Cerebellum (tissue), 4 donors: ENCODE measurements at places on chromosomes 16 and 17. TPM values are rescaled to one million over a fixed set of nuclear protein-coding genes. Genes with fewer than 3 reads are reported as not detected.
A peak's percentile ranks its signal among the peaks of the same experiment; 100 is the strongest.

ZNF423 gene
- 47.5 TPM for total RNA-seq

CMTM2 gene
- total RNA-seq, result not detected

SLC6A2 gene
- 2.4 TPM for total RNA-seq

GRCh38 chr17:57678393-57678792, 66.7 kb downstream of the CCDC182 start:
- DNase-seq, result no peak

SLC38A8 gene
- 0.45 TPM for total RNA-seq

DNA sequence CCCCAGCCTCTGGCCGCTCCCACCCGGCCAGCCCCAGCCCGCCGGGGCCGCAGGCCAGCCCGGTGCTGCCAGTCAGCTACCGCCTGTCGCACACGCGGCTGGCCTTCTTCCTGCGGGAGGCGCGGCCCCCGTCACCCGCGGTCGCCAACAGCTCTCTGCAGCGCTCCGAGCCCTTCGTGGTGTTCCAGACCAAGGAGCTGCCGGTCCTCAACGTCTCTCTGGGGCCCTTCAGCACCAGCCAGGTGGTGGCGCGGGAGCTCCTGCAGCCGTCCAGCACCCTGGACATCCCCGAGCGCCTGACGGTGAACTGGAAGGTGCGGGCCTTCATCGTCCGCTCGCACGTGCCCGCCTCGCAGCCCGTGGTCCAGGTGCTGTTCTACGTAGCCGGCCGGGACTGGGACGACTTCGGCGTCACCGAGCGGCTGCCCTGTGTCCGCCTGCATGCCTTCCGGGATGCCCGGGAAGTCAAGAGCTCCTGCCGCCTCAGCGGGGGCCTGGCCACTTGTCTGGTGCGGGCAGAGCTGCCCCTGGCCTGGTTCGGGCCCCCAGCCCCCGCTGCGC, 46.8 kb downstream of the TMEM132E start:
- DNase-seq, result no peak

DNA sequence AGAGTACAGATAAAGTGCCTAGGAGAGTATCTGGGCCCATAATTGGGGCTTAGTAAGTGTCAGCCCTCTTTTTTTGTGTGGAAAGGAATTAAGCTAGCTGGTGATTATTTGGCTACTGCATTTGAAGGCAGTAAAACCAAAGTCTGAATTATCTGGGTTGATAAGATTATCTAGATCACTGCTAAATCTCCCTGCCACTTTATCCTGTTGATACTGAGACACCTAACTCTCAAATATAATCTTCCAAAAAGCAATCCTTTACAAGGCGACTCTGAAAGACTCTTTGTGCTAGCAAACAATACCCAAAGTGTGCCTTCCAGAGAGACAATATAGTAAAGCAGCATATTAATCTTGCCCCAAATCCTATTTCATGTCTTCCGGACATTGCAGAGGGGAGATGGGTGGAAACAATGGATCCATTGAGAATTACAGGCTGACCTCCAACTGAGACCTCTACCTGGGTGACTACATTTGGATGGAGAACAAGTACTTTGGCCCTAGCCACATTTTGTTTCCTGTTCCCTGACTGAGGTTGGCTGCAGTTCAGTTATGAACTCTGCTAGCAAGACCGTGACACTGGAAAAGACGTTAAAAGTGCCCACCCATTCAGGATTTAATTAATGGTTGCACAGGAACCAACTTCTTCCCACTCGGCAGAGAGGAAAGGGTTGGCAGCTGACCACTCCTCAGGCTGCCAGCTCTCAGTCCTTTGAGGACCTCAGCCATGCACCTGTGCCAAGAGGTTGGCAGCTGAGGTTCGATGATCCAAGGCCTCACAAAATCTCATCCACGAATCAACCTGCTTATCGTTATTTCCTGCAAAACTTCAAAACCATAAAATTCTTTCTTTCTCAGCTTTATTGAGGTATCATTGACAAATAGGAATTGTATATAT, 72.6 kb downstream of the SYCE1L start:
- peak; percentile 69 for DNase-seq

GRCh38 chr17:78753316-78754250, 28.5 kb downstream of the CYTH1 start:
- DNase-seq, result no peak

DNA sequence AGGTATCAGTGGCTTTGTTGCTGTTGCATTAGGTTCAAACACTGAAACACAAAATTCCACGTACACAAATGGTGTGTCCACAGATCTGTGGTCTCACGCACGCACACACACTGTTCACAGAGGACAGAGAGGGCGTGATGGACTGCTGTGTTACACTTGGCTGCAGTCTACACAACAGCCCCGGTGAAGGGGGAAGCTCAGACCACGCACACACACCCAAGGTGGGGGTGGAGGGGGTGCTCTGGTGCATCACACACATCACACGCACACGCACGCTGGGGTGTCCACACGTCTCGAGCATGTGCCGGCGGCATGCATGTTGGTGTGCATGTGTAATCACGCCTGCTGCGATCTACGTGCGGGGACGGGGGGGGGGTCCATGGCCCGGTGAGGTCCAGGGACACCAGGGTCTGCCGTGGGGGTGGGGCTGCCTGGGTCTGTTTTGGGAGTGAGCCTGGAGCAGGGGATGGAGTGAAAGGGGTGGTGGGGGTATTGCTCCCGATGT, 7.3 kb downstream of the HSD3B7 start:
- no peak for DNase-seq

ACE gene
- total RNA-seq, result 7.3 TPM

CNGB1 gene
- 3.0 TPM for total RNA-seq

DNA sequence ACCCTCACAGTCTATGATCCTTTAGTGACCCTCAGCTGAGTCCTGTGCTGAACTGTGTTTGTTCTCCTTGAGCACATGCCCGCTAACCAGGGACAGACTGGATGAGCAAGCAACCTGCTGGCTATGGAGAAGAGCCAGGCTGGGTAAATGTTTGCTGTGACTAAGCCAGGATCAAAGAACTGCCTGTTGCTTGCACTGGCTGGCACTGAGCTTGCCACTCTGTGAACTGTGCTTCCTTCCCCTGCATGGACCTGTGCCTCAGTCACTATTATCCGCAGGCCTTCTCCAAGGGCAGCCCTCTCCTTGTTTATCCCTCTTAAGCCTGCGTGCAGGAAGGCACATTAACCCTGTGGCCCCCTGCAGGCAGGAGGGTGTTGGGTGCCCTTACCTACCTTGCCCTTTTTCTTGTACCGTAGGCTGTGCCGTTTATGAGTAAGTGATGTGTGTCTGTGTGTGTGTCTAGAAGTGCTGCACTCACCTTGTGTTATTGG, 7.4 kb downstream of the PNPO start:
- peak; percentile 81 for DNase-seq

- DNase-seq, result no peak
These were observed 21.2 kb upstream of the CCL1 start for GRCh38 chr17:34384271-34384670.

DNA sequence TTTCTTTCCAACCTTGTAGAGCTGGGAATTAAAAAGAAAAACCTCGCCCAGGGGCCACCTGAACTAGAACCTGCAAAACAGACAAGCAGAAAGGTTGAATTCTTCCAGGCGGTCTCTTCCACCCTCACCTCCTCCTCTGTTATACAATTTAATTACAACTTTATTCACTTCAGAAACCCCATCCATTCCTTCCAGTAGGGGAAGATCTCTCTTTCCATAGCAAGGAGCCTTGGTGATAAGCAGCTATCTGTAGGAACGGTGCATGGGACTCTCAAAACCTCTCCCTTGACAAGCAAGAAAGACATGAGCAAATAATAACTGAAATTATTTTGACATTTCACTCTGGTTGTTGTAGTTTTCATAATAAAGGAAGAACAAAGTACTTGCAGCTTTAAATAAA, 176.0 kb downstream of the RBFOX1 start:
- DNase-seq, result no peak

DNA sequence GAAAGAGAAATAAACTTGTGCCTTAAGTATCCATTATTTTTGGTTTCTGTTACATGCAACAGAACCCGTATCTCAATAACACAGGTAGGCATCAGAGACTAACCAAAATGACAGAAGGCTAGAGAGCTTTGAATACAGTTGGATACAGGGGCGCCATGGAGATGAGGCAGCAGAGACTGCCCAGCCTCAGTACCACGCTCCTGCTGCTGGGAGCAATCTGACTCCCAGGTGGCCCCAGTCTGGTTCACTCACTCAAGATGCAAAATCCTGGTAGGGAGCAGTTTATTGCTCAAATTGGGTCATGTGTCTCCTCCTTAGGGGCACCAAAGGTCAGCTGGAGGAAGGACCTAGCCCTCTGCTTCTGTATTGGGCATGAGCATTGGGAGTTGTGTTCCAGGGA, 218.9 kb downstream of the USP22 start:
- no peak for DNase-seq

DNA sequence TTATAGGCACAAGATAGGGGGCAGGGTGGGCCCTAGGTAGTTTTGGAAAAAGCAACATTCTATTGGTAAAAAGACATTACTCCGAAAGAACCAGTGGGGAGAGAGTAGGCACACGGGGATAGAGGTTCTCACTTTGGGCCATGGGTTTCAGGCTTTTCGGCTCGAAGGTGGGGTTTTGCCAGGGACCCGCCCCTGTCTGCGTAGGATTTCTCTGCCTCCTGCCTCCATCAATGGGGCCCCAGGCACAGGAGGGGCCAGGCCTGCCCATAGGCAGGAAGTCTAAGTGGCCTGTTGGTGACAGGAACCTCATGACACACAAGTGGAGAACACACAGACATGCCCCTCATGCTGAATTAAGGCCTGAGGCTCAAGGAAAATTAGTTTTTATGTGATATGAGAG, 57.5 kb downstream of the RNF213 start:
- no peak for DNase-seq

DNA sequence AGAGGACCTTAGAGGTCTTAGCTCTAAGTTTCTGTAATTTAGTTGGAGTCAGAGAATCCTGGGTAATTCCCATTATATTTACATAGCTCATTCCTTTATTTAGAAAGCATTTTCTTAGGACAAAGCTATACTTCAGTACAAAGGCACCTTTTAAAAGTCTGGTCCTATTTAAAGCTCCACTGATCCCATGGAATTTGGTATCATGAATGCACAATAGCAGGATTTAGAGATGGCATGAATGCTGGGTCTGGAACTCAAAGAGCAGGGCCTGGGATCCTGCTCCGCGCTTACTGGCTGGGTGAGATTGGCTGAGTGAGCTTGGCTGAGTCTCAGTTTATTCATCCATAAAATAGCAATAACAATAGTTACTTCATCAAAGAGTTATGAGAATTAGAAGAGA, 4.8 kb downstream of the KRT23 start:
- no peak for DNase-seq

DNA sequence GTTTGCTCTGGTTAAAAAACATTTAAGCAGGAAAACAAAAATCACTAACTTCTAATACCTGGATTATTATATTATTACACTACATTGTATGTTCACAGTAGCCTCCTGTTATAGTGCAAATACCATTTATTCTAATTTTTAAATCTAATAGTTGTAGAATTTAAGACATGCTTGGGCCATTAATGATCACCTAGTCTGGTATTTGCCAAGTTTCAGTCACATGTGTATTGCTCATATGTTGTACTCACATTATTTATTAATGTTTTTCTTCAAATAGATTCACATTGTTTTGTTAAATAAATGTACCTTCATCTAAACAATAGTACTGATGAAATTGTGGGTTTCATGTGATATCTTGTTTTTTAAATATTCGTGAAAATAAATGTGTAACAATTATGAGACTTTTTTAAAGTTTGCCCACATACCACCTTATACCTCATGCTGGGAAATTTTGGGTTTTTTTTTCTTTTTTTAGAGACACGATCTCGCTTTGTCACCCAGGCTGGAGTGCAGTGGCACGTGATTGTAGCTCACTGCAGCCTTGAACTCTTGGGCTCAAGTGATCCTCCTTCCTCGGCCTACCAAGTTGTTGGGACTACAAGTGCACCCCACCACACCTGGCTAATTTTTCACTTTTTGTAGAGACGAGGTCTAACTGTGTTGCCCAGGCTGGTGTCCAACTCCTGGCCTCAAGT, 5.9 kb downstream of the ZNF771 start:
- no peak for DNase-seq

CTRB2 gene
- total RNA-seq, result not detected

DNA sequence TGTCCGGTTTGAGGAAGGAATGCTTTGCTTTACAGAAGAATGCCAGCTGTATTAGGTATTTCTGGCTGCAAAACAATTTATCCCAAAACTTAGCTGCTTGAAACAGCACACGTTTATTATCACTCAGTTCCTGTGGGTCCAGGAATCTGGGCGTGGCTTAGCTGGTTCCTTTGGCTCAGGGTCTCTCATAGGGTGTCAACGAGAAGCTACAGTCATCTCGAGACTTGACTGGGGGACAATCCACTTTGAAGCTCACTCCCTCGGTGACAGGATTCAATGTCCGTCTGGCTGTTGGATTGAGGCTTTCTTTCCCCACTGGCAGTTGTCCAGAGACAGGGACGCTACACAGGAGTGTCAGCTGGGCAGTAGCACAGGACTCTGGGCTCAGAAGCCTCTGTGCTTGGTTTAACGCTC, 9.6 kb upstream of the RHBDF2 start:
- DNase-seq, result no peak

KRT16 gene
- not detected for total RNA-seq

- DNase-seq, result no peak
These were observed 445 bp downstream of the CIAO2B start for GRCh38 chr16:66933776-66934137.

DNA sequence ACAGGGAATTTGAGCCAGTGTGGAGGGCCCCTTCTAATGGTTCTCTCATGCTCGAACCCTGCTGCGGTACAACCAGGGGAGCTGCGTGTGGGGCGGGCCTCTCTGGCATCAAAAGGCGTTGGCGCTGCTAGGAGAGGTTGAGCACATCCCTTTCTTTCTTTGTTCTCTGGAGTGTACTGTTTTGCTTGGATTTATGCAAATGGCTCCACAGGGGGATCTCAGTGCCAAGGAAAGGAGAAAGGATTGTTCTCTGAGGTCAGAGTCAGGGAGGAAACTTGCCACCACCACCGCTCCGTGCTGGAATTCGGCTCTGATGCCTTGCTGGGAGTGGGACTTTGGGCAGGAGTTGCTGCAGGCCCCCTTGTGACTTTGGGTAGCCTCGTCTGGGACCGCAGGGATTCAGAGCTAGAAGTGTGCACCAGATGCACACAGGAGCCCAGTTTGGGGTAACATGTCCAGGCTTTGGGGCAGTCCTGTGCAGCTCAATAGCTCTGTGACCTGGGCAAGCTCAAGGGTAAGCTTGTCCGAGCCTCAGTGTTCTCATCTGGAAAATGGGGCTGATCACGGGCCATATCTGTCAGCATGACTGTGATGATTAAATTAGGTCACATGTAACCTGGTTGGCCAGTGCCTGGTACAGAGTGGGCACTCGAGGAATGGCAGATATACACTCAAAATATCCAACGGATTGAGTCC, 353.0 kb upstream of the EEF2KMT start:
- no peak for DNase-seq

NT5M gene
- 2.1 TPM for total RNA-seq

GRCh38 chr16:75423723-75424104, 9.6 kb downstream of the CFDP1 start:
- no peak for DNase-seq

DNA sequence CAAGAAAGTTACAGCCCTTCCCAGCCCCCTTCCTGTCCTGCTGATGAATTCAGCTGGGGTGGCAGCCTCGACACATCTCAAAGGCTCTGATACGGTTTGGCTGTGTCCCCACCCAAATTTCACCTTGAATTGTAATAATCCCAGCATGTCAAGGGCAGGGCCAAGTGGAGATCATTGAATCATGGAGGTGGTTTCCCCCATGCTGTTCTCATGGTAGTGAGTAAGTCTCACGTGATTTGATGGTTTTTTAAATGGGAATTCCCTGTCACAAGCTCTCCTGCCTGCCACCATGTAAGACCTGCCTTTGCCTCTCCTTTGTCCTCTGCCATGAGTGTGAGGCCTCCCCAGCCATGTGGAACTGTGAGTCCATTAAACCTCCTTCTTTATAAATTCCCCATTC, 163.2 kb upstream of the FOXF1 start:
- no peak for DNase-seq

- DNase-seq, result no peak
These were observed 299.3 kb upstream of the SOX9 start for GRCh38 chr17:71821511-71821910.
